ENCODE measurements at places on chromosomes 6 and 20.

GRCh38 chr20:11197851-11198250 is 524.1 kb upstream of the JAG1 start:
- no peak for DNase-seq

DNA sequence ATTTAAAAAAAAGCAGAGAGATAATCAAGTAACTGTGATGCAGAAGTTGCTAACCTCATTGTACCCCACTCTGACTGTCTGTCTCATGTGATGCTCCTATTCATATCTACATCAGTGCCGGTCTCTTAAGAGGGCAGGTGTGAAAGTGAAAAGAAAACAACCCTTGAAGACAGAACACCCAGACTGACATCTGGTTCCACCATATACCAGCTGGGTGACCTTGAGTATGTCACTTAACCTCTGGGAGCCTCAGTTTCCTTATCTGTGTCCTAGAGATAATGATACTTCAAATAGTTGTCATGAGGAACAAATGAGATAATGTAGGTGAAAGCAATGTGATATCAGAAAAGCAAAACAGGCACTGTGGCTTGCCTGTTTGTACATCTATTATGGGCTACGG is 426.8 kb upstream of the SOX4 start:
- no peak for DNase-seq

DNA sequence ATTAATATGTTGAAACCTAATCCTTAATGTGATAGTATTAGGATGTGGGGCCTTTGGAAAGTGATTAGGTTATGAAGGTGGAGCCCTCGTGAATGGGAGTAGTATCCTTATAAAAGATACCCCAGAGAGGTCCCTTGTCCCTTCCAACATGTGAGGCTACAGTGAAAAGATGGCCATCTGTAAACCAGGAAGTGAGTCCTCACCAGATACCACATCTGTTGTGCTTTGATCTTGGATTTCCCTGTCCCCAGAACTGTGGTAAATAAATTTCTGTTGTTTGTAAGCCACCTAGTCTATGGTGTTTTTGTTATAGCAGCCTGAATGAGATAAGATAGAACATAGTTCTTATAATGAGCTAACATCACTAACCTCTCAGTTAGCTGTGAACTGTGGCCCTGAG is 16.6 kb upstream of the CALHM6 start:
- no peak for DNase-seq

DNA sequence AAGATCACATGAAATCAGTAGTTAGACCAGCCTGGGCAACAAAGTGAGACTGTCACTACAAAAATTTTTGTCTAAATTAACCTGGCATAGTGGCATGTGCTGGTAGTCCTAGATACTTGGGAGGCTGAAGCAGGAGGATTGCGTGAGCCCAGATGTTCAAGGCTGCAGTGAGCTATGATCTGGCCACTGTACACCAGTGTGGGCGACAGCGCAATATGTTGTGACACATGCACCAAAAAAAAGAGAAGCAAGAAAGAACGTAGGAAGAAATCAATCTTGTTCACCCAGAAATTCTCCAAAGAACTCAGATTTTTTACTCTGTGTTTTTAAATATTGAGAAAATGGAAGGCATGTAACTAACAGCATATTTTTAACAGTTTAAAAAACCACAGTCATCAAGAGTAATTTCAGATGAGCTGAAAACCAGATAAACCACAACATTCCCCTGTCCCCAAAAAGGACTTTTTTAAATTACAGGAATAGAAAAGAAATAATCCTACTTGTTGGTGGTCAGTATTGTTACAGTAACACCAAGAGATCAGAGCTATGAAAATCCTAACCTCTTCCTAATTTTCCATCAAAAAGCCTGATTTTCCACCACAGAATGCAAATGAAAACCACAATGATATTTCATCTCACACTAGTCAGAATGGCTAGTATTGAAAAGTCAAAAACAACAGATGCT is 240.2 kb downstream of the KHDC1L start:
- no peak for DNase-seq

- no peak for DNase-seq
Measured at GRCh38 chr6:53257533-53257932, 91.2 kb downstream of the ELOVL5 start.

- DNase-seq, result no peak
Measured at GRCh38 chr6:105137388-105137787, 42.4 kb downstream of the POPDC3 start.

DNA sequence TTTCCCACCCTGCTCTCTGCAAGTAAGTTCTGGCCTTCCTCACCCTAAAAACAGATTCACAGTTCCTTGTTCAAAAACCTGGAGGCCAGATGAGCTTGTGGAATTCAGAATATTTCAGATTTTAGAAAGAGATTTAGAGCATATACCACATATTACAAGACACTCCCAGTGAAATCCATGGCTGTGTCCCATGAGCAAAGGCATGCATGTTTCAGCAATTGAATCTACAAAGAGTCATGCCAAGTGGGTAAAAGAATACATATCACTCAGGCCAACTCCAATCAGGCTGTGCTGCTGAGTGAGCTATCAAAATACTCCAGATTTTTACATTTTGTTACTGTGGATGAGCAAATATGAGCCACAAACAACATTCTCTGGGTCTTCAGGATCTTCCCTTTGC is 10.2 kb upstream of the NEDD9 start:
- DNase-seq, result no peak

DNA sequence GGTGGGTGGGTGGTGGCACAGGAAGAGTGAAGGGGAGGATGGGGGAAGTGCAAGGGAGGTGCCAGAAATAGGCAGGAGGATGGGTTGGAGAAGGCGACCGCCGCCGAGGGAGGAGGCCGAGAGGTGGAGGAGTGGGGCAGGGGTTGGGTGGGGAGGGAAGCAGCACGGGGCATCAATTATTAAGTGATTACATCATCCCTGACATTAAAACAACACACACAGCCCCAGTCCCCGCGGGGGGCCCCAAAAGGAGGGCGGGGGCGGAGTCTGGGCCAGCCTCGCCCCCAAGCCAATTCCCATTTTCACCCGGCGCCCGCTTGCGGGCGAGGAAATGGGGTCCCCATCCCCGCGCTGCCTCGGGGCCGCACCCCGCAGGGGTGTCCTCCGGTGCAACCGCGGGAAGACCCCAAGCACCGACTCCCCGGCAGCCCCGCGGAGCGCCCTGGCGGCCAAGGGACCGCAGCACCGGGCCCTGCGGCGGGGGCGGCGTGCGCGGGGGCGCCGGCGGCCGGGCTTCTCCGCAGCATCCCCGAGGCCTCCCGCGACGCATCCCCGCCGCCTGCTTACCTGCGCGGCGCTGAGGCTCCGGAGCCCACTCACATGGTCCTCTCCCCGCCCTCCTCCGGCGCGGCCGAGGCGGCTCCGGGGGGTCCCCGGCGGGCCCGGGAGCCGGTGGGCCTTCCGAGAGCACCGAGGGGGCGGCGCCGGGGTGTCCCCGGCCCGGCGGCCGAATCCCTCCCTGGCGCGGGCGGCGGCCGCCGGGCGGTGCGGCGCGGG is 663 bp downstream of the FYN start:
- peak; percentile 27 for DNase-seq

- DNase-seq, result no peak
Measured at GRCh38 chr6:40187535-40188144, 253.4 kb upstream of the MOCS1 start.

GRCh38 chr6:72348926-72349325 is 272.9 kb upstream of the KCNQ5 start:
- DNase-seq, result no peak

DNA sequence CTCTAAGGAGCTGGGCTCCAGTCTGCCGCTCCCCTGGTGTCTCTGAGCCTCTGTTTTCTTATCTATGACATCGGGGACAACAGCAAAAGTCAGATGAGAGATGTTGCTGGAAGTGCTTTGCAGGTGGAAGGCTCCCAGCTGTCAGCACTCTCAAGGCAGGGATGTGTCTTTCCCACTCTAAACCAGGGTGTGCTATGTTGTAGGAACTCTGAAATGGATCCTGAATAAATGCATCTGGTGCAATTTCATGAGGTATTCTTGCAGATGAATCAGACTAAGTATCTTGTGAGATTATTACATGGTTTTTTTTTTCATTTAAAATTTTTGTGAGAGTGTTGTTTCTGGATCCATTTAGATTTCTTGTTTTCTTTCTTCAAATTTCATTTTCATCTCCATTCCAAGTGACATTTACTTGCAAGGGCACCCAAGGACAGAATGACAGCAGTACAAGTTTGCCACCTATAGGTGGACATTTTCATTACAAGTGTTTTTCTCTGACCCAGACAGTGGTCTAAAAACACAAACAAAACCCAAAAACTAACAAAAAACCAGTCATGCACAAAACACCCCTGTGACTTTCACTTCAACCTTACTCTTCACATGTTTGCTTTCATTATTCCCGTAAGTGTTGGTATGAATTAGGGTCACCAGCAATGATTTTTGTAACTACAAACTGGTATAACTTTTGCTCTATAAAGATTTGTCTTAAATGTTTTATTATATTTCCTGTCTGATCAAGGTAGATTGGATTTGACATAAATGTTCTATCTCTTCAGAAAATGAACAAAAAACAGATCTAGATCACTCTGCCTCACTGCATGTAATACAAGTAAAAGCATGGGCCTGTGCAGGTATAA is 14.7 kb upstream of the SIM1 start:
- DNase-seq, result no peak

GRCh38 chr6:12719017-12719416 is 2.5 kb downstream of the PHACTR1 start:
- DNase-seq, result no peak

- no peak for DNase-seq
Measured at GRCh38 chr6:25927756-25928216, 2.7 kb downstream of the SLC17A2 start.

DNA sequence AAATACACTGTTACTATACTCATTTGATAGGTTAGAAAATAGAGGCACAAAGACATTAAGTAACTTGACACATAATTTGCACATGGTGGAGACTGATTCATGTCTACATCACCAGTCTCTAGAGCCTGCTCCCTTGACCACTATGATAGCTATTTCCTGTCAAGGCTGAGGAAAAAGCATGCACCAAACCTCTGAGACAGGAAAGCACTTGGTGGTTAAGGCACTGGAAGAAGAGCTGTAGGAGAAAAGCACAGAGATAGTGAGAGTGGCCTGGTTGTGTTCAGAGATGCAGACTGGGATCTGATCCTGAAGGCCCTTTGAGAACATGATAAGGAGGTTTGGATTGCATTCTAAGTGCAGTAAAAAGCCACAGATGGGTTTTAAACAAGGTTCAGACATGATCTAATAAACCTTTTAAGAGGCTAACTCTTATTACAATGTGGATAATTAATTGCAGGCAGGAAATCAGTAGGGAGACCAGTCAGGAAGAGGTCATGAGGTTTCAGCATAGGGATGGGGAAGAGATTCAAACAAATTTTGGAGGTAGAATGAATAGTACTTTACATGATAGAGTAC is 168.9 kb downstream of the PHF3 start:
- DNase-seq, result no peak

DNA sequence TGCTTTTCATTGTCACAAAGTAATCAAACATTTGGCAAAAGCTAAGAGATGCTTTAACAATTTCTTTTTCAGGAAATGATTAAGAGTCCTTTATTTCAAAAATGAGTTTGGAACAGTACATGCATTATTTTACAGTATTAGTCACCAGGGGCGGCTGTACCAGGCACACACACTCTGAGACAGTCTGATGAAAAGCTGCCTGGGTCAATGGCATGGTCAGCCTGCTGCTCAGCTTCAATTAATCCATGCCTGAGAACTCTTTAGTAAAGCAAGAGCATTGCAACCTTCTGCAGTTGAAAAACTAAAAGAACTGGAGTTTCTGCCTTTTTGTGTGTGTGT is 105.5 kb downstream of the TULP4 start:
- DNase-seq, result no peak

- no peak for DNase-seq
Measured at GRCh38 chr6:125149256-125150144, 4.1 kb upstream of the TPD52L1 start.

DNA sequence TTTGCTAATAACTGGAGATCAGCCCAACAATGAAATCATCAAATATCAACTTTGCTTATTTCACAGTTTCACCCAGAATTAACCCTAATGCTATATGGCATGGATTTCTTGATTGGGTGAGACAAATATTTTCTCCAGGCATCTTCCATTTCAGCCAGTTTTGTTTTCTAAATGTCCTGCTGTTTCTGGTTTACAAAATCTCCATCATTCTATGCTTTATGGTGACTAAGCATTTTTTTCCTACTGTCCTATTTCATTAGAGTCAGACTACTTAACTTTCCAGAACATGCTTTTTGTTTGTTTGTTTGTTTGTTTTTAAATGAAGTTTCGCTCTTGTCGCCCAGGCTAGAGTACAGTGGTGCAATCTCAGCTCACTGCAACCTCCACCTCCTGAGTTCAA is 59.5 kb upstream of the EXOC2 start:
- DNase-seq, result no peak

- DNase-seq, result no peak
Measured at GRCh38 chr20:57436223-57436545, 45.0 kb downstream of the RBM38 start.

DNA sequence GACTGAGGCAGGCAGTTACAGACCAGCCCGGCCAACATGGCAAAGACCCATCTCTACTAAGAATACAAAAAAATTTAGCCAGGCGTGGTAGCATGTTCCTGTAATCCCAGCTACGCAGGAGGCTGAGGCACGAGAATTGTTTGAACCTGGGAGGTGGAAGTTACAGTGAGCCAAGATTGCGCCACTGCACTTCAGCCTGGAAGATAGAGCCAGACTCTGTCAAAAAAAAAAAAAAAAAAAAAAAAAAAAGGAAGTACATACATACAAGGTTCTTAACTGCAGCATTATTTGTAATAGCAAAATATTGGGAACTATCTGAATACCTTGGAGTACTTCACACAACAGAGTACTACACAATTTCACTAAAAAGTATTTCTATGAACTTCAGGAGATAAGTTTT is 183.5 kb upstream of the OLIG3 start:
- DNase-seq, result no peak

GRCh38 chr6:128885381-128885780 is 2.4 kb downstream of the LAMA2 start:
- DNase-seq, result no peak

GRCh38 chr6:137093183-137094069 is 48.7 kb upstream of the IL20RA start:
- DNase-seq, result no peak

DNA sequence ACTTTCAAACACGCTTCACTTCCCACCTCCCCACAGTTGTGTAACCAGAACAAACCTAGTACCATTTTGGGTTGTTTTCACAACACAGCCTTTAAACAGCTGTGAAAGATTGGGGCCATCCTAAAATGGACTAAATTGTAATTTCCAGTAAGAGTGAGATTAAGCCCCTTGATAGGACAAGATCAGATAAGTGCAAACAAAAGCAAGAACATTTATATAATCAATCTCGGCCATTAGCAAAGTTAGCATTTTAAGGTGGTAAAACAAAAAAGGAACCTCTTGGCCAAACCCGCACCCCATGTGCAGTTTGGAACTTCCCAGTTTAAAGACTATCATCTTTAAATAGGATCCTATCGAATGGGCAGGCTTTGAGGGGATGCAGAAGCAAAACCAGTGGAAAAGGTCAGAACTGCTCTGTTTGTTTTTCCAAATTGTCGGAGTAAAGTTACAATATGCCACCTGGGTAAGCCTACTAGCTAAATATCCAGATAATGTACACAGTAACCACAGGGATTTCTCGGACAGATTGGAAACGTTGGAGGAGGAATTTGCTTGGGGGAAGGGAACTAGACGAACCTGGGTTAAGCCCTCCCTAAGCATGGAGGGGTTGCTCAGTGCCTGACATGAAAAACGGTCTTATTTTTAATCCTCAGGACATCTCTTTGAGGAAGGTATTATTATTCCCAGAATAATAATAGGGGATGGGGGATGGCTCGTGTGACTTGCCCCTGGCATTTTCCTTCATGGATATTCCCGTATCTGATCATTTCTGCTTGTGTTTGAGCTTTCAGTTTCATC is 159.8 kb upstream of the SALL4 start:
- DNase-seq, result peak; percentile 64

- DNase-seq, result no peak
Measured at GRCh38 chr6:111543913-111544435, 61.0 kb upstream of the REV3L start.

Data from WERI-Rb-1 (cell line).